ENCODE measurements at places on chromosomes 2 and 18. TPM values are rescaled to one million over a fixed set of nuclear protein-coding genes. Genes with fewer than 3 reads are reported as not detected.

DNA sequence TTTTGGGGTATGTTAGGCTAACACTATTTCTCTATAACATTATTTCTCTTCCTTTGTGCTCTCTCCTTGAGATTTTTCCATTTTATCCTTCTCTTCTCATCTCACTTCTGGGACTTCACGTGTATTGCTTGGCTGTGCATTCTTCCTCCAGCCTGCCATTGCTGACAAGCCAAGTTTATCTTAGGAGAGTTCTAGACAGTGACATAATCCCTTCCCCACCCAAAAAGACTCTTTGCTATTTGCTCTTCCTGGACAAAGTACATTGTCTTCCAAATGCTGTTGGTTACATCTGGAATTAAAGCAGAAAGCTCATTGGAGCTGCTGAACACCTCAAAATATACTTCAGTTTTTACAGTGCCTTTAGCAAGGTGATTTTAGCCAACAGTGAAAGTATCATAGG is 8.9 kb downstream of the TSPYL6 start:
- H3K27ac ChIP-seq = no peak overlapping the region
- no peak for DNase-seq
- H3K36me3 ChIP-seq = no peaks in the 10 kb centered on the region
- H3K4me1 ChIP-seq = no peaks in the 10 kb centered on the region
- no peaks in the 10 kb centered on the region for H3K27me3 ChIP-seq
- H3K4me3 ChIP-seq = no peak overlapping the region

ALK gene
- total RNA-seq = 0.40 TPM

GRCh38 chr2:171362396-171362795 is 71.4 kb downstream of the METTL8 start:
- no peak overlapping the region for H3K27ac ChIP-seq
- H3K4me3 ChIP-seq = no peak overlapping the region
- H3K27me3 ChIP-seq = no peaks in the 10 kb centered on the region
- no peak for DNase-seq
- H3K4me1 ChIP-seq = no peaks in the 10 kb centered on the region

DNA sequence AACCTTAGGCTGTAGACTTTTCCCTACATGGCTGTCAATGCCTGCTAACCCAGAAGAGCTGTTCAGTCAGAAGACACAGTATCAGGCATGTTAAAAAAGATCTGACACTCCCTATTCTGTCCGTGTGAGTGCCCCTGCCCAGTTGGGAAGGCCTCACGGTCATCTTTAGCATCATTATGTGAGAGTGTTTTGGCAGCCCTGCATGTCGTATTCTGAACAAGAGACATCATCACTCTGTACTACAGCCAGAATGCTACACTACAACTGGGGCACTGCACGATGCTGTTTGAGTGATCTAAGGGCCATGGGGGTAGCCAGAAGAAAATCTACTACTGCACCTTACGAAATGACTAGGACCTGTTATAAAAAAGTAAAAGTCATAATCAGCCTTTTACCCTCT is 67.2 kb downstream of the GREB1L start:
- no peak for DNase-seq
- H3K27ac ChIP-seq = no peak overlapping the region
- peaks cover 7% of the 10 kb centered on the region for H3K4me1 ChIP-seq
- H3K27me3 ChIP-seq = no peaks in the 10 kb centered on the region
- no peaks in the 10 kb centered on the region for H3K36me3 ChIP-seq

- H3K27ac ChIP-seq = no peak overlapping the region
- no peaks in the 10 kb centered on the region for H3K4me1 ChIP-seq
- H3K4me3 ChIP-seq = no peak overlapping the region
- DNase-seq = no peak
- no peaks in the 10 kb centered on the region for H3K27me3 ChIP-seq
- no peaks in the 10 kb centered on the region for H3K36me3 ChIP-seq
Measured at GRCh38 chr2:18282026-18282425, 278.4 kb downstream of the RDH14 start.

WIPF1 gene
- 17.7 TPM for total RNA-seq

DNA sequence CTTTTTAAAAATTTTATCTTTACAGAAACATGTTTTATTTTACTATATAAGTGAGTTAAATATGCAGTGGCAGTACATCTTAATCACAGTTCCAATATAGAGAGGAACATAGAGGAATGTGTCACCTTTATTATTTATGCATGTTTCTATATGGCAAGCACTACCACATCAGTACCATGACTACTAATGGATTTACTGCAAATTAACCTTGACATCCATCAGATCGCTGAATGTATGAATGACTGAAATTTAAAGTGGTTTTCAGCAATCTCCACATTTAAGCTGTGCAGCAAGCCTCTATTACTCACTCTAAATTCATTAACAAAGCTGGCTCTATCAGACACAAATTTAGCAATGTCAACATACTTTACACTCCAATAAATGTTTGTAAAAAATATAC is 790.6 kb downstream of the NRXN1 start:
- no peaks in the 10 kb centered on the region for H3K36me3 ChIP-seq
- no peak overlapping the region for H3K4me3 ChIP-seq
- H3K27me3 ChIP-seq = no peaks in the 10 kb centered on the region
- DNase-seq = no peak

GRCh38 chr2:86825693-86826381 is 35.1 kb upstream of the CD8A start:
- H3K27ac ChIP-seq = no peak overlapping the region
- DNase-seq = peak; percentile 30

GRCh38 chr2:18402-19271 is 27.7 kb downstream of the FAM110C start:
- no peaks in the 10 kb centered on the region for H3K27me3 ChIP-seq
- H3K4me3 ChIP-seq = no peak overlapping the region
- H3K36me3 ChIP-seq = no peaks in the 10 kb centered on the region
- DNase-seq = no peak
- no peaks in the 10 kb centered on the region for H3K4me1 ChIP-seq
- no peak overlapping the region for H3K27ac ChIP-seq

DNA sequence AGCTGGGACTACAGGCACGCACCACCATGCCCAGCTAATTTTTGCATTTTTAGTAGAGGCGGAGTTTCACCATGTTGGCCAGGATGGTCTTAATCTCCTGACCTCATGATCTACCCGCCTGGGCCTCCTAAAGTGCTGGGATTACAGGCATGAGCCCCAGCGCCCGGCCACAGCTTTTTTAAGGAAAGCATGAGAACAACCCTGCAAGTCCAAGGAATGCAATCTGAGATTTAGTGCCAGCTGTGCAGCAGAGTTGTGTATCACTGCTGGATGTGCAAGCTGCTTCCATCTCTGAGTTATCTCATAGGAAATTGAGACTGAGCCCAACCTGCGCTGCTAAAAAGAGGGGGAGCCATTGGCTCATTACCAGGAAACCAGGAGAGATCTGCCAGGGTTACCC is 399.9 kb upstream of the CYRIA start:
- no peaks in the 10 kb centered on the region for H3K36me3 ChIP-seq
- no peak for DNase-seq
- H3K27me3 ChIP-seq = no peaks in the 10 kb centered on the region
- no peaks in the 10 kb centered on the region for H3K4me1 ChIP-seq

DNA sequence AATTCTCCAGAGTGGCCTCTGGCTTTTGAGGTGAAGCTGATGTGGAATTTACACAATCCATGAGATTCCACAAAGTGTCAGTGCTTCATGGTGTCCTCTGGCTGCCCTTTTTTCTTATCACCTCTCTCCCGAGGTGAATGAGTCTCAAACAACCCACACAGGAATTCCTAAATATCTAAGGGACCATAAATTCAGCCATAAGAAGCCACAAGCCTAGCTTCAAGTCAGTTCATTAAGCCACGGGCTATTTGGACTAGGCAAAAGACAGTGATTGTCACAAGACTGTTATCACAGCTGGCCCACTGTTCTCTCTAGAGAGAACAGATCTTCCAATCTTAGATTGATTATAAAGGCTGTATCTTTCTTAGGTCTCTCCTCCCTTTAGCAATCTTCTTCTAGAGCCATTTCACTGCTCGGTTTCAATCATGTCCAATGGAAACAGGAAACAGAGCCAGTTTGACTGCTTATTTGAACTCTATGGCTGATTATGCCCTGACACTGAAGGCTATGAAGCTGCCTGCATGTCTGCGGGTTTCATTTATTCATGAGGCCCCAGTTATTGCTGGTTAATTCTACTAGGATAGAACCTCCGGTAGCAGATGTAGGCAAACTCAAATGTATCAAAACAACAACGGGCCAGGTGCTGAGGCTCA is 4.1 kb downstream of the NEMP2 start:
- peaks cover 6% of the 10 kb centered on the region for H3K4me1 ChIP-seq
- DNase-seq = no peak
- H3K27me3 ChIP-seq = no peaks in the 10 kb centered on the region
- H3K36me3 ChIP-seq = no peaks in the 10 kb centered on the region

GRCh38 chr2:164009756-164010337 is 274.0 kb upstream of the FIGN start:
- DNase-seq = no peak
- H3K27ac ChIP-seq = no peak overlapping the region
- H3K4me1 ChIP-seq = peaks cover 4% of the 10 kb centered on the region
- no peak overlapping the region for H3K4me3 ChIP-seq
- no peaks in the 10 kb centered on the region for H3K27me3 ChIP-seq

DNA sequence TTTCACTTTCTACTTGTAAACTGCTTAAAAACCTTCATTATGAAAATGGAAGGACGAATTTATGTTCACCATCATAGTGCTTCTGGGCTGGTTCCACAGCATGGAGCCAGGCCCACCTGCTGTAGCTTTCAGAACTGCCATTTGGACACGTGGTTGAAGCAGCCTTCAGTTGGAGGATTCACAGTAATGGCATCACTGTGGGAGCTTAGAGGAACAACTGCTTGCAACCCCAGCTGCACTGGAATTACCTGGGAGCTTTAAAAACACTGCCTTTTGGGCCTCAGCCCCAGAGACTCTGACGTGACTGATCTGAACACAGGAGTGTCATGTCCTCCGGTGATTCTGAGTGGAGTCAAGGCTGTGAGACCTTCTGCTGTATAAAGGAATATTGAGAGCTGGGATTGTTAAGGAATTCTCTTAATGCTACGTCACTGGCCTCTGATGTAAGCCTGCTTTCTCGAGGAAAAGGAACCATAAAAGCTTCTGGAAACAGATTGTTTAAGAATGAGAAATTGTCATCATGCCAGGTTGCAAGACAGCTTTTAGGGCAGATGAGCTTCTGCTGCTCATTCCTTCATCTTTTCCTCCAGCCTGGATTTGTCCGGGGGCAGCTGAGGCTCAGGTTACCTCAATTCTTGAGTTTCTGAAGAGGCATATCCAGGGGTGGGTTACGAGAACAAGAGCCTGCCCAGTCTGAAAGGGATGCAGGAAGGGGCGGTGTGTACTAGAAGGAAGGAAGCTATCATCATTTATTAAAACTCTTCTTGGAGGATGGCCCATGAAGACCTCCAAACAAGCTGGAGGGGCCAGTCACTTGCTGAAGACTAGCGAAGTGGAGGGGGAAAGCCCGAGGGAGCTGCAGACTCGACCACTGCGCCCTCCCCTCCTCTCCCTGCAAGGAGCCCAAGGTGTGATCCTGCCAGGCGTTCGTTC is 1.3 kb upstream of the IL1R1 start:
- DNase-seq = no peak
- H3K4me1 ChIP-seq = peaks cover 23% of the 10 kb centered on the region
- peaks cover 3% of the 10 kb centered on the region for H3K36me3 ChIP-seq
- no peaks in the 10 kb centered on the region for H3K27me3 ChIP-seq

RAMP1 gene
- total RNA-seq = 0.78 TPM

GRCh38 chr2:128376241-128377041 is 57.8 kb upstream of the HS6ST1 start:
- H3K4me1 ChIP-seq = peaks cover 25% of the 10 kb centered on the region
- no peak overlapping the region for H3K27ac ChIP-seq
- no peak overlapping the region for H3K4me3 ChIP-seq

DNA sequence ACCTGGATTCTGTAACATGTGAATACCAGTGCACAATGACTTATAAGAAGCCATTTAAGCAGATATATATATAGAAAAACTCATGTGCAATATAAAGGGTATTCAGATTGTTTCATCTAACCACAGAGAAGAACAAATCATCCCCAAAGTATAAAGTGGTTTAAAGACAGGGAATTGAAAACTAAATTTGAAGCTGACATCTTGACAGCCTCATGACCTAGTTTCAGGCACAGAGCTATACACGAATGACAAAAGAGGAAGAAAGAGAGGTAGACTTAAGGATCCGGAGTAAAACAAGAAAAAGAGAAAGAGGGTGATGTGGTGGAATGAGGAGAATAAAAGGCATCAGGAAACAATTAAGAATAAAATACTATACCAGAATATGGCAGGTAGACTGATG is 194.5 kb downstream of the EPHA4 start:
- DNase-seq = no peak
- no peaks in the 10 kb centered on the region for H3K27me3 ChIP-seq
- H3K4me3 ChIP-seq = no peak overlapping the region
- no peaks in the 10 kb centered on the region for H3K36me3 ChIP-seq
- H3K4me1 ChIP-seq = no peaks in the 10 kb centered on the region

TDRD15 gene
- total RNA-seq = 0.45 TPM

- H3K4me1 ChIP-seq = peaks cover 14% of the 10 kb centered on the region
- peak; percentile 67 for DNase-seq
- H3K36me3 ChIP-seq = no peaks in the 10 kb centered on the region
- H3K4me3 ChIP-seq = no peak overlapping the region
- no peaks in the 10 kb centered on the region for H3K27me3 ChIP-seq
Measured at GRCh38 chr18:7221424-7222155, 9.3 kb upstream of the LRRC30 start.

DNA sequence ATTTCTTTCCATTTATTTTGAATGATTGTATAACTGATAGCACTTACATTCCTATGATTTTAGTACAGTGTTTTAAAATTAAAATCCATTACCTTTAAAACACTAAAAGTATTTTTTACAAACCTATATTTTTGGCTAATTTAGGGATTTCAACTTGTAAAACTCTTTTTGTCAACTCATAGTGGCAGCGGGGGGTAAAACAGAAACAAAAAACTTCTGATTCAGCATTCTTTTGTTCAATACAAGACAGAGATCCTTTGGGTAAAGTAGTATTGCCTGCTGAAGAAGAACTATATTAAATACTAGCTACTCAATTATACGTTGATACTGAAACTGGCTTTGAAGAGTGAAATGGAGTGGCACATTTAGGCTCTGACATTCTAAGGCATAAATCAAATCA is 437.4 kb upstream of the CDH19 start:
- H3K27me3 ChIP-seq = no peaks in the 10 kb centered on the region
- no peaks in the 10 kb centered on the region for H3K4me1 ChIP-seq
- H3K27ac ChIP-seq = no peak overlapping the region
- DNase-seq = no peak
- H3K36me3 ChIP-seq = no peaks in the 10 kb centered on the region
- no peak overlapping the region for H3K4me3 ChIP-seq

GRCh38 chr2:129730979-129731378 is 248.5 kb upstream of the RAB6C start:
- no peak overlapping the region for H3K27ac ChIP-seq
- H3K4me3 ChIP-seq = no peak overlapping the region
- H3K4me1 ChIP-seq = no peaks in the 10 kb centered on the region
- H3K36me3 ChIP-seq = no peaks in the 10 kb centered on the region
- DNase-seq = no peak

GRCh38 chr2:224847381-224847780 is 131.2 kb upstream of the CCDC195 start:
- H3K4me1 ChIP-seq = no peaks in the 10 kb centered on the region
- no peak overlapping the region for H3K27ac ChIP-seq
- DNase-seq = no peak
- no peak overlapping the region for H3K4me3 ChIP-seq
- no peaks in the 10 kb centered on the region for H3K36me3 ChIP-seq

RGPD3 gene
- 0.67 TPM for total RNA-seq

GRCh38 chr2:48600917-48601316 is 16.7 kb upstream of the GTF2A1L start:
- no peaks in the 10 kb centered on the region for H3K36me3 ChIP-seq
- no peak for DNase-seq
- no peaks in the 10 kb centered on the region for H3K4me1 ChIP-seq
- H3K4me3 ChIP-seq = no peak overlapping the region
- no peak overlapping the region for H3K27ac ChIP-seq

All from thyroid gland (tissue), 4 donors.